ENCODE measurements at places on chromosomes 4 and X. TPM values are rescaled to one million over a fixed set of nuclear protein-coding genes. Genes with fewer than 3 reads are reported as not detected.
A peak's percentile ranks its signal among the peaks of the same experiment; 100 is the strongest.

DNA sequence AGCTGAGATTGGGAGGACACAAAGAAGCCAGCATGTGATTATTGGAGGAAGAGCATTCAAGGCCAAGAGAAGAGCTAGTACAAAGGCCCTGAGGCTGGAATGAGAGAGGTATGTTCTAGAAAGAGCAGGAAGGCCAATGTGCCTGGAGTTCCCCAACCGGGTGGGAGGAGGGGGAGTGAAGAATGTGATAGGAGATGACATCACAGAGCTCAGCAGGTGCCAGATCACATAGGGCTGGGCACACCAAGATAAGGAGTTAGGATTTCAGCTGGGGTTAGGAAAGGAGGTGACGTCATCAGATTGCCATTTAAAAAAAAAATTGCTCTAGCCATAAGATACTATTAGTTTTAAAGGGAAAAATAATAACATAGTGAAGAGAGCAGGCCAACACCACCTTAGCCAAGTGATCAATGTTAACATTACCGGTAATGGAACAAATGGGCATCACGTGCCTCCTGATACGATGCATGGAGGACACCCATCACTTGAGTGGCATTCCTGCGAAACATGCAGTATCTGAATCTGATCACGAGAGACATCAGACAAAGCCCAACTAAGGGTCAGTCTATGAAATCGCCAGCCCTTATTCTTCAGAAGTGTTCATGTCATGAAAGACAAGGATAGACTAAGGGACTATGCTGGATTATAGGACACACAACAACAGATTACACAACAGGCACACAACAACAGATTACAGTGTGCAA is 344.3 kb downstream of the BCOR start:
- H3K4me1 ChIP-seq, result peaks cover 18% of the 10 kb centered on the region
- H3K27me3 ChIP-seq, result peaks cover 17% of the 10 kb centered on the region
- no peaks in the 10 kb centered on the region for H3K36me3 ChIP-seq
- H3K27ac ChIP-seq, result peak overlapping the region; percentile 87

DNA sequence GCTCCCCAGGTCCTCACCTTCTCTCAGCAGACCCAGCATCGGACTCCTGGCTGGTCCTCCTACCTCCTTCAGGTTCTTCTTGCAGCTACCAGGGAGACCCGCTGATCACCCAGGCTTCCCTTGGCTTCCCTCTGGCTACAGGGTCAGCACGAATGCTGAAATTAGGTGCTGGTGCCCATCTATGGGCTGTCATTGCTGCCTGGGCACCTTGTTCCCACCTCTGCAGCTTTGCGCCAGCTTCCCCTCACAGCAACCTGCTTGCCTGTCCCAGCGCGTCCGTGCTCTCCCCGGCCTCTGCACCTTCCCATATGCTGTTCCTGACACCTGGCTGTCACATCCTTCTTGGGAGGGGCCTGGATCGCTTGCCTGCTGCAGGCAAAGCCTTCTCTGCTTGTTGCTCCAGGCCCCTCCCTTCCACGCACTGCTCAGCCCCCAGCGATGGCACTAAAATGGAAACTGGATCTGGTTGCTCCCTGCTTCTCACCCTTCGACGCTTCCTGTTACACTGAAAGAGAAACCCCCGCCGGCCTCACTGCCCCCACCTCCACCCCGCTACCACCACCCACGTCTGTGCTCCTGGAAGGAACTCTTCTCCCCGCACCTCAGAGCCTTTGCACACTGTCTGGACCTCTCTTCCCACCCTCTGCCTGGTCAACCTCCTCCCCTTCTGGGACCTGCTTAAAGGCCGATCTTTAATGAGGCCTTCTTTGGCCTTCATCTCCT is 22.2 kb downstream of the C4orf50 start:
- no peak overlapping the region for H3K4me3 ChIP-seq
- DNase-seq, result no peak
- no peaks in the 10 kb centered on the region for H3K36me3 ChIP-seq
- no peaks in the 10 kb centered on the region for H3K4me1 ChIP-seq
- no peaks in the 10 kb centered on the region for H3K27me3 ChIP-seq
- H3K27ac ChIP-seq, result no peak overlapping the region

- H3K36me3 ChIP-seq, result peaks cover 15% of the 10 kb centered on the region
- H3K4me3 ChIP-seq, result peak overlapping the region; percentile 19
- peak overlapping the region; percentile 44 for H3K27ac ChIP-seq
Measured at GRCh38 chr4:142379277-142380051, 466.6 kb downstream of the INPP4B start.

- H3K27me3 ChIP-seq, result no peaks in the 10 kb centered on the region
- peak; percentile 95 for DNase-seq
- H3K36me3 ChIP-seq, result no peaks in the 10 kb centered on the region
- H3K4me1 ChIP-seq, result peaks cover 15% of the 10 kb centered on the region
- H3K4me3 ChIP-seq, result no peak overlapping the region
Measured at GRCh38 chr4:53943345-53944085, 120.9 kb downstream of the CHIC2 start.

DNA sequence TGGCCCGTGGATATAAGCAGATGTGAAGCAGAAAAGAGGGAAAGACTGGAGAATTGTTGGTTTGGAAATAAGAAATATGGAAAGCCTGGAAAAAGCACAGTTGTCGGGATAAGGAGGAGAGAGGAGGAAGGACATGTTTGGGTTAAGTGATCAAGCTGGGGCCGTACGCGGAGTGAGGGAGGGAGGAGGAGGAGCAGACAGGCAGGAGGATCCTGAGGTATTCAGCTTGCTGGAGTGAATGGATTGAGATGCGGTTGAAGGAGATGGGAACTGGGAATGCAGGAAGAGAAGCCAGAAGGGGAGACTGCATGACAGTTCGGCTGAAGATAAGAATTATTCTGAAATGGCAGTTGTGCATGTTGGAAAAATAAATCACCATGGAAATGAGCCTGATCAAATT is 21.2 kb downstream of the ZFP42 start:
- H3K27ac ChIP-seq, result peak overlapping the region; percentile 91
- no peak for DNase-seq
- H3K4me3 ChIP-seq, result no peak overlapping the region
- H3K36me3 ChIP-seq, result no peaks in the 10 kb centered on the region

Gene HNRNPH2
- total RNA-seq, result 44.2 TPM
